Cortex of kidney (tissue), 1 donor: ENCODE measurements at places on chromosomes 7 and 10.

DNA sequence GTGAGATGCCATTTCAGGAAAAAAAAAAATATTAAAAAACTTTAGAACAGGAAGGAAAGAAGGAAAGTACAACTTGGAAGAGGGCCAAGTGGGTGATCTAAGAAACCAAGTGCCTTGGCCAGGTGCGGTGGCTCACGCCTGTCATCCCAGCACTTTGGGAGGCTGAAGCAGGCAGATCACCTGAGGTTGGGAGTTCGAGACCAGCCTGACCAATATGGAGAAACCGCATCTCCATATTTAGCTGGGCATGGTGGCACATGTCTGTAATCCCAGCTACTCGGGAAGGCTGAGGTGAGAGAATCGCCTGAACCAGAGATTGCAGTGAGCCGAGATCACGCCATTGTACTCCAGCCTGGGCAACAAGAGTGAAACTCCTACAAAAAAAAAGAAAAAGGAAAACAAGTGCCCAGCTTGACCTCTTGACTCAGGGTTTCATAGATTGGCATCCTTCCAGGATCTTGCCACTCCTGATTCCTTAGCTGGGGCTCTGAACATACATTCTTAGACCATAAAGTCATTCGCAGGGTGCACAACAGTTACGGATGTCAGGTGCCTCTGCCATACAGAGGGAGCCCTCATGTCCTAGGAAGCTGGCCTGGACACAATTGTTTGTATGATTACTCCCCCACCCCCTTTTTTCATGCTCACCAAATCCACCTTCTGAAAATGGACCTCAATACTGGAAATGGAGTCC, 2.1 kb upstream of the GUSB start:
- no peak for DNase-seq

DNA sequence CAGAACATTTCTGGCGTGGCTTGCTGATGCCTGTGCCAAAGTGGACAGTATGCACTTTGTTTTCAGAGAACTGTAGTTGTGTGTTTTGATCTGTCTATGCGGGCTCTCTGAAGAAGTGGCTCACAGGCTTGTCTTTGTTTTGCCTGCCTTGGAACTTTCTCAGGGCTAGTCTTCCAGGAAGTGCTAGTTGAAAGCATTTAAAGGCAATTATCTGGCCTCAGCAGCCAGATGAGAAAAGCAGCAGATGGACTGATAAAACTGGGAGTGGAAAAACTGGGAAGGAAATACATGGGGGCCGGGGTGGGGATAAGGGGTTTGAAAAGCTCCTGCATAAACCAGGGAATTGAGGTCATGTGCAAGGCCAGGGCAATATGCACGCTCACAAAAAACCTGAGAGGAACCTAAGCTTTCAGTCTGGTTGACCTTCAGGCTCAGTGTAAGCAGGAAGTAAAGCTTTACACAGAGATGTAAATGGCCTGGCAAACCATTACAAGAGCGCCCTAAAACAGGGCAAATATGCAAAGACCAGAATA, 94.5 kb downstream of the ZNF33B start:
- DNase-seq, result no peak

DNA sequence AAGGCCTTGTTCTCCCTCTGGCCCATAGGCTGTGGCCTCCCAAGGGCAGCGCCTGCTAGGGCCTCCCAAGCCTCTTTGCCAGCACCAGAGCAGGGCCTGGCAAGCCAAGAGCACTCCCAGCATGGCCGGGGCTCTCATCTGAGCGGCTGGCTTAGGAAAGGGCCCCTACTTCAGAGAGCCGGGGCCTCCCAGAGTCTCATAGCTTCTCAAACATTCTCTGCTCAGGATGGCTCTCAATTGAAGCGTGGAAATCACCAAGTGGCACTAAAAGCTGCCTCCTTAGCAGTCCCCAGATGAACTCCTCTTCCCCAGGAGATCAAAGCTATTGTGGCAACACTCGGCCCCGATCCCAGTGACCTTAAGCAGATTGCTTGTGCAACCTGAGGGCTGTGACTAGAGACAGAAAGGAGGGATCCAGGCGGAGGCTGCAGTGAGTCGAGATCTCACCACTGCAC, 69.4 kb downstream of the FAM53B start:
- DNase-seq, result no peak

DNA sequence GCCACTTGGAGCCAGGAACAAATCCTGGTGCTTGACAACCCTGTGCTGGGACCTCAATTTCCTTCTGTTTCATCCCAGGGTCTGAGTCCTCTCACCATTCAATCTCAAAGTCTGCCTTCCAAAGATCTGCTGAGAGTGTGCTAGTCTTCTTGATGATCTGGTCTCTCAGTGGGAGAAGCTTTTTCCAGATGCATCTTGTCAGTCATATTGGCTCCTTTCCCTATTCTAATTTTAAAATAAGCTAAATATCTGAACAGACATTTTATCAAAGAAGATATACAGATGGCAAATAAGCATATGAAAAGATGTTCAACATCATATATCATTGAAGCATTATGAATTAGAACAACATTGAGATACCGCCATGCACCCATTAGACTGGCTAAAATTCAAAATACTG, 469.3 kb downstream of the NEBL start:
- no peak for DNase-seq

DNA sequence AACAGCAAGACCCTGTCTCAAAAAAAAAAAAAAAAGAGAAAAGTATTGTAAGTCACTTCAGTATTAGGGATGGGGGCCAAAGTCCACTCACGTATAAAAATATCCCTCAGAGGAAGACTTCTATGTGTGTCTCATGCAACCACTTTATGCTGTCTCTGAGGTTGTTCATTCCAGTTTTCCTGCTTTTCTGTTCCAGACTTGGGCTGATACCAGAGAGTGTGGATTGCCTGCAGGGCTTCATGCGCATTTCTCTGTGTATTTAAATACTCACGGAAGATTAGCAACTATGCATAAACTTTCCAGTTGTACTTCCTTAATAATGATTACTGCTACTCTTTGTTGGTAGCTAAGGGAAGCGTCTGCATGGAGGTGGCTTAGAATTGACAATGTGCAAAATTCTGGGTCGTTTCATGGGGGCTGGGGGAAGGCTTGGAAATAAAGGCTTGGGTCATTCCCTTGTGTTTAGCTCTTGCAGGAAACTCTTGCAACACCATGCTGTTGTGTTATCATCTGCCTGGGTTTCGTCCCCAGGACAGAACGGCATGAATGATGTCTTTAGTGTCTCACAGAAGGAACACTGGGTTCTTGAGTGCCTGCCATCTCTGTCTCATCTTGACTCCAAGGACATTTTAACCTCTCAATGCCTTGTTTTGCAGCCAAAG, 54.1 kb downstream of the KIAA1217 start:
- no peak for DNase-seq

- DNase-seq, result no peak
Observed at GRCh38 chr7:79897166-79897565, 237.5 kb upstream of the GNAI1 start.

DNA sequence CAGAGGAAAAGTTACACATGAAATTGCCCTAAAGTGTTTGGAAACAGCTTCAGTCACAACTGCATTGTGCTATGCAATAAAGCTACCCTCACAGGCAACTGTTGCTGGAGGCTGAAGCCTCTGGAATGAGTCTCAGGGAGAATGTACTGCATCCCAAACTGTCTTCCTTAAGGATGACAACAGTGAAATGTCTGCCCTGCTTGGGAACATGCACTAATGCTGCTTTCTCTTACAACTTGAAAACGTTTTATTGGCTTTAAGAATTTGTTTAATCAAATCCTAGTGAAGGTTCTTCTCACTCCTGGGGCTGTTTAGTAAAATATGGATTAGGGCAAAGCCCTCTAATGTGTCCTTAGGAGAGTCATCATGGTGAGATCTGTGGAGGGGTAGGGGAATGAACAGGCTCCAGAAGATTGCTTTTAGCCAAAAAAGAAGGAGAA, 215.4 kb downstream of the TWIST1 start:
- DNase-seq, result no peak

GRCh38 chr10:1604246-1604645, 133.1 kb downstream of the ADARB2 start:
- no peak for DNase-seq

- DNase-seq, result no peak
Observed at GRCh38 chr10:34707656-34708055, 107.4 kb downstream of the PARD3 start.

DNA sequence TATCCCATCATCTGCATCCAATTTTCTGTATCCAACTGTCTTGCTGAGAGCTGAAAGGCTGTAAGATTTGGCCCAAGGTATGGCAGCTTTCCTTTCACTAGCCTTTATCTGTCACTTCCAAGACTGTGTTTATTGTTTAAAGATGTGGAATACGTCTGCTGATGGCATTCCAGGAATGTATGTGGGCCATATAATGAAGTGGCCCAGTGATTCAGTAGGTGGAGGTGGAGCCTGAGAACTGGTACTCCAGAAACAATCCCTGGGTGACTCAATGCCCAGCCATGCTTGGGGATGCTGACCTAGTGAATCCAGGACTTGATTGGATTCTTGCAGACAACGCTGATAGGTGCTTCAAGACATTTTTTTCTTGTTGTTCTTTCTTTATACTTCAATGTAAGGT, 13.5 kb downstream of the NEUROD6 start:
- DNase-seq, result no peak

GRCh38 chr10:14751921-14752320, 22.8 kb downstream of the FAM107B start:
- DNase-seq, result no peak

GRCh38 chr10:131567279-131568162, 256.0 kb upstream of the TCERG1L start:
- no peak for DNase-seq

DNA sequence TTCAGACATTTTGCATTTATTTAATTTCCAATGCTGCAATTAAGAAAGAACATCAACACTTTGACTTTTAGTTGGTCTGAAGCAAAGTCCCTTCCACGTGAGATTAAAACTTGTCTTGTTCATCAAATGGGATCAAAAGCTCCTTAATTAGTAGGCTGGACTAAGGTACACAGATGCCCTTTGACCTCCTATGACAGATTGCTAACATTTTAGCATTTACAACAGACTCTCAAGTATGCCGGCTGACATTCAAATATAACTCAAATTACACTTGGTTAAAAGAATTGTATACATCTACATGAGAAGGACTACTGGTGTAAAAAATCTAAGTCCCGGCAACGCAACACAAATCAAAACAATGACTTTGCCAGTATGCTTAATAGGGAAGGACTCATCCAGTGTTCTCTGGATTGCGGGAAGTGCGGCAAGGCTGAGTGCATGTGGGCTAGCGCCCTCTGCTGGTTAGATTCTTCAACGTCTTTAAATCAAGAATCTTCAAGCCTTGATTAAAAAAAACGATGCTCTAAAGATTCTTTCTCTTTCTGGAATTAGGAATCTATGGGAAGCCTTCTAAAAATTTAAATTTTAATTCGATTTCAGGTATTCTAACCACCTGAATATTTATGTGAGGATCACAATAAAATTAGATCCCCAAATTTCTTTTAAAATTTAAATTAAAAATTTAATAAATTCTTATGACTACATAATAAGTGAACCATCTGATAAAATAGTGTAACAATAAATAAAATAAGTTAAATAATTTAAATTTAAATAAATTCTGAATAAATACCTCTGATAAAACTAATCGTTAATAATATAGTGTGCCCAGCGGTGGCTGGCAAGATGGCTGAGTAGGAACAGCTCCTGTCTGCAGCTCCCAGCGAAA, 444.7 kb downstream of the DGKB start:
- no peak for DNase-seq

DNA sequence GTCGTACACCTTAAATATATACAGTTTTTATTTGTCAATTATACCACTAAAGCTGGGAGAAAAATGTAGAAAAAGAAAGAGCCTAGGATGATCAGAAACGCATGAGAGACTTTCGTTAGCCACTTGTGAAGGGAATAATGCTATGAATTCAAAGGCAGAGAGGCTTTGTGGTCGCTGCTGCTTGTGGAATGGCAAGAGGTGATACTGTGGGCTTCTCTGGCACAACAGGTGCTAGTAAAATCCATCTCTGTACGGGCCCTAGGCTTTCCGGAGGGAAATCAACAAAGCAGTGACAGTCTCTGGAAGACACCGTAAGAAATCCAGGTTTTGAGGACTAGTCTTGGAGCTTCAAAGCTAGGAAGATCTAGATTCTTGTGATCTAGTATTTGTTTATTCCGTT, 52.6 kb downstream of the LRRC72 start:
- no peak for DNase-seq

DNA sequence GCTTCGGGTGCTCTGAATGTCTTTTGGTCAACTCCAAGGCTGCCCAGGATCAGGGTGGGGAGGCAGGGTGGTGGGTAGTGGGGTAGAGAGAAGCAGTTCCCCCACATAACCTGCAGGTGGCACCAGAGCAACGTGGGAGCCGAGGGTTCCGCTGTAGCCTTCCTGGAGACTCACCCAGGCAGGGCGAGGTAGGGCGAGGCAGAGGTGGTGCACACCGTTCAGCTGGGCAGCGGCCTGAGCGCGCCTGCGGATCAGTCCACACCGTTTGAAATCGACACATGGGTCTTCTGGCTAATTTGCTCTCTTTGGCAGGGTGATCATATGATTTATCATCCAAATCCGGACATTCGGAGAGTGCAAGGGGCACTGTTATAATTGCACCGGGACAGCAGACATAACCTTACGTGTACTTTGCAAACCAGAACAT, 41.4 kb upstream of the MAP3K8 start:
- no peak for DNase-seq

- no peak for DNase-seq
Observed at GRCh38 chr10:63670291-63670898, 149.2 kb downstream of the REEP3 start.

DNA sequence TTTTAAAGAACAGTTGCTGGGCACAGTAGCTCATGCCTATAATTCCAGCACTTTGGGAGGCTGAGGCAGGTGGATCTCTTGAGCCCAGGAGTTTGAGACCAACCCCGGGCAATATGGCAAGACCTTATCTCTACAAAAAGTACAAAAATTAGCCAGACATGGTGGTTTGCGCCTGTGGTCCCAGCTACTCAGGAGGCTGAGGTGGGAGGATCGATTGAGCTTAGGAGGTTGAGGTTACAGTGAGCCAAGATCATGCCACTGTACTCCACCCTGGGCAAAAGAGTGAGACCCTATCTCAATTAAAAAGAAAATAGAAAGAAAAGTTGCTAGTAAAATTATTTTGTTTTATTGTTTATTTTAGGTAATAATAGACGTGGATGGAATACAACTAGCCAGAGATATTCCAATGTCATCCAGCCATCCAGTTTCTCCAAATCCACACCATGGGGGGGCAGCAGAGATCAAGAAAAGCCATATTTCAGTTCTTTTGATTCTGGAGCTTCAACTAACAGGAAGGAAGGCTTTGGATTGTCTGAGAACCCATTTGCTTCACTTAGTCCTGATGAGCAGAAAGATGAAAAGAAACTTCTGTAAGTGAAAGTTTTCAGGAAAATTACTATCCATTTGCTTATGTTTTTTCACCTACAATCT, 3.0 kb downstream of the NUP42 start:
- DNase-seq, result no peak

- no peak for DNase-seq
Observed at GRCh38 chr7:126370038-126370668, 882.6 kb downstream of the GRM8 start.
